ENCODE measurements at places on chromosomes 12 and 14. TPM values are rescaled to one million over a fixed set of nuclear protein-coding genes. Genes with fewer than 3 reads are reported as not detected.

Gene RNASE3
- not detected for total RNA-seq

DNA sequence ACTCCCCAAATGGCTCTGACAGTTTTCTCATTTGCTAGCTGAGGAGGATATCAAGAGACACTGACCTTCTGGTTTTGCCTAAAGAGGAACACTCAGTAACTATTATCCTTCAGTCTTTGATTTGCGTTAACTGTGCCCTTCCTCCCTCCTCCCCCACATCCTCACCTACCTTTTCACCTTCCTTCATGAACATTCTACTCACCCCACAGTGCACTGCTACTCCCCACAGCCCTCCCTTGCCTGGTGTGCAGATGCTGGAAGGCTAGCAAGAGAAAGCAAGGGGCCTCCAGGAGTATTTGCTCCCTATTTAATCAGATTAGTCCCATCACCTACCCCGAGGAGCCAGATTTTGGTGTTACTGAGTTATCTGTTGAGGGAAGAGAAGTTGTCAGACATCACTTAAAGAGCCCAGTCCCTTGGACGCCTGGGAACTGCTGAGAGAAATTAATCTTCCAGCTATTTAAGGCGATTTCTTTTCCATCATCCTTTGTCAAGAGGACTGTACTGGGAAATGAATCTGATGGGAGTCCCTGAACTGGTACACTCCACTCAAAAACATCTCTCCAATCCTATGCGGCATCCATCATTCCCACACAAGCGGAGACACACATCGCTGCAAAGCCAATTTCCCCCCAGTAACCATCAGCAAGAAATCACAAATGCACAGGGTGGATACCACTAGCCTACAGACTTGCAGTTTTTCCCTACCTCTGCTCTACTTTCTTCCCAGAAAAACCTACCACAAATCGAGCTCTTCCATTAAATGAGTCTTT is 11.5 kb downstream of the PSMB5 start:
- DNase-seq = no peak

GRCh38 chr12:19719672-19720071 is 280.4 kb downstream of the AEBP2 start:
- no peak for DNase-seq

Gene CPNE6
- not detected for total RNA-seq

Gene SMIM41
- not detected for total RNA-seq

GRCh38 chr12:117031843-117032592 is 67.2 kb downstream of the TESC start:
- no peak for DNase-seq

DNA sequence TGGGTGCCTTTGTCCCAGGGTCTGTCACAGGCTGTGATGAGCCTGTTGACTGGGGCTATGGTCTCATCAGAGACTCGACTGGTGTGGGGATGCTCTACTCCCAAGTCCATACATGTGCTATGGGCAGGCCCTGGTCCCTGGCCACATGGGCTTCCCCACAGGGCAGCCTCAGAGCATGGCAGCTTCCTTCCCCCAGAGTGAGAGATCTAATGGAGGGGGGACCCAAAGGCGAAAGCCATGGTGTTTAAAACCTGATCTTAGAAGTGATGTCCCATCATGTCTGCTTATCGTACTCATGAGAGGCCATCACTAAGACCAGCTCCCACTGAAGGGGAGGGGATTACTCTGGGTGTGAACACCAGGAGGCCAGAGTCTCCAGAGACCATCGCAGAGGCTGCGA is 279.0 kb upstream of the RTL1 start:
- no peak for DNase-seq

Gene FSCB
- 0.12 TPM for total RNA-seq

Gene CCDC197
- not detected for total RNA-seq

DNA sequence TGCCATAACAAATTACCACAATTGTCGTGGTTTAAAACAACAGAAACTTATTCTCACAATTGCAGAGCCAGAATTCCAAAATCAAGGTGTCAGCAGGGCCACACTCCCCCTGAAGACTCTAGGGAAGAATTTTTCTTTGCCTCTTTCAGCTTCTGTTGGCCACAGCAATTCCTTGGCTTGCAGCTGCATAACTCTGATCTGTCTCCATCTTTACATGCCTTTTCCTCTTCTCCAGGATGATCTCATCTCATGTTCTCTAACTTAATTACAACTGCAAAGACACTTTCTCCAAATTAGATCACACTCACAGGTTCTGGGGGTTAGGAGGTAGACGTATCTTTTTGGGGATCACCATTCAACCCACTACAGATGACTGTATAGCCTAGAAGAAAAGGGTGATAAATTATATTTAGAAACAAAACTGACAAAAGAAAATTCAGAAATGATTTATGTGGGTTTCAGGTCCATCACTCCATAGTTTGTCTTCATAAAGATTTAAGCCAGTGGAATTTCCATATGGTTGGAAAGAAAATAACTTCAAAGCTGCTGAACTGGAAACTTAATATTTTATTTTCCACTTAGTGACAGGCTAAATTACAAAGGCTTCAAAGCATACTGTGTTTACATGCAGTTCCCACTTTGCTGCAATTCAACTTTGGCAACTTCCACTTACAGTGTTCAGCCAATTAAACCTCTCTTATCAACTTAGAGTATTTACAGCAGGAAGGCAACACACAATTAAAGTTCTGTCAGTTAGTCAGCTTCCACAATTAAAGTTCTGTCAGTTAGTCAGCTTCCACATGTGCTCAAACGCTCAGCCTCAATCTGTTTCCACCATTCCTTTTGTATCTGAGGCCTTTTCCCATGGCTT is 213.3 kb downstream of the EPS8 start:
- DNase-seq = no peak

DNA sequence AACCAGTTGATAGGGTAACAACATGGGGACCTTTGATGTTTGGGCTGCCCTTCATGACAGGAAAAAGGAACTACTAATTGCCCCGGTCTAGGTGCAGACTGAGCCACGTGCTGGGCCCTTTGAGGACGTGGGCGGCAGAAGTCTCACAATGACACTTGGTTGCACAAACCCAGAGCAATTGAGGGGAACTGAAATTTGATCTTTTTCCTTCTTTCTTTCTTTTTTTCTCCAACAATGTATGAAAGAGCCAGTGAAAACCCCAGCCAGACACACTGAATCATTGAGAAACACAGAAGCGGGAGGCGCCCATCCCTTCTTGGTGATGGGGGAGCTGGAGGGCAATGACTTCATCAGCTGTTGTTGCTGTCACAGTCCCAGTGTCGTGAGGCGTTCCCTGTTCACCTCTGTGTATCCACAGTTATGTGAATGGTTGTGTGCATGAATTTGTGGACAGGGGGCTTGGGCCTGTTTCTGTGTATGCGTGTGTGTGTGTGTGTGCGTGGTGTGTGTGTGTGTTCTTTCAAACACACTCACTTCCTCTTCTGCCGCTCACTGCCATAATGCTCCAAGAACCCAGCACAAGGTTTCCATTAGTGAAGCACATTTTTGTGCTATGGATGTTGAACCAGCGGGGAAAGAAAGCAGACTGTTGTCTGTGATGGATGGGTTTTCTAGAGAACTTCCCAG is 137.5 kb upstream of the CCND2 start:
- no peak for DNase-seq

- no peak for DNase-seq
These were observed 66.9 kb downstream of the KNTC1 start for GRCh38 chr12:122593910-122594309.

GRCh38 chr12:57897286-57897974 is 43.9 kb upstream of the ATP23 start:
- DNase-seq = no peak

- DNase-seq = no peak
These were observed 39.8 kb upstream of the FBXO33 start for GRCh38 chr14:39472078-39472477.

Gene NEUROD4
- not detected for total RNA-seq

DNA sequence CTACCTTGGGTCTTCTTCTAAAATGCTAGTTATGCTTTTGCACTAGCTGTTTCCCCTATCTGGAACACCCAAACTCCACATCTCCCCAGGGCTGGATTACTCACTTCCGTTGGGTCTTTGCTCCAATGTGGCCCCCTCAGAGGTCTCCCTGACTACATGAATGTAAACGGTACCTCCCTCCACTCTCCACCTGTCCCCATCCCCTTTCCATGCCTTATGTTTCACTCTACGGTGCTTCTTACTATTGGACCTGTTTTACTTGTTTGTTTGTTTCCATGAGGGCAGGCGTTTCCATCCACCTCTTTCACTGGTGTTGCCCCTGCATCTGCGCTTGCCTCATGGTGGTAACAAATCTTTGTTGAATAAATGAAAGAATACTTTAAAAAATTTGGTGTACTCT is 256.4 kb downstream of the SNAPC1 start:
- no peak for DNase-seq

DNA sequence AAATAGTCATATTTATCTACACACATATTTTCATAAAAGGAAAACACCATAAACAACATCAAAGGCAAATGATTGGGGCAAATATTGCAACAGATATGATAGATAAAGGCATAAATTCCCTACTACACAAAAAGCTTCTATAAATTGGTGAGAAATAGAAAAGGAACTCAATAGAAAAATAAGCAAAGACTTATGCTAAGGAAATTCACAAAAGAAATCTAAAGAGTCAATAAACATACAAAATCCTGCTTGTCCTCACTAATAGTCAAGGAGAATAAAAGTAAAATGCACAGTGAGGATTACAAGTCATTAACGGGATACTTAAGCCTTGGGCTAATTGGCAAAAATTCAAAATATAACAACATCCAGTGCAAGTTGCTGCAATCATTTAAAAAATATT is 30.3 kb downstream of the CCDC59 start:
- no peak for DNase-seq

Gene FAM186B
- 1.1 TPM for total RNA-seq

- DNase-seq = no peak
These were observed 104.4 kb upstream of the DIO2 start for GRCh38 chr14:80315681-80316080.

Gene HCAR3
- not detected for total RNA-seq

GRCh38 chr14:53710615-53711014 is 246.0 kb downstream of the BMP4 start:
- no peak for DNase-seq

DNA sequence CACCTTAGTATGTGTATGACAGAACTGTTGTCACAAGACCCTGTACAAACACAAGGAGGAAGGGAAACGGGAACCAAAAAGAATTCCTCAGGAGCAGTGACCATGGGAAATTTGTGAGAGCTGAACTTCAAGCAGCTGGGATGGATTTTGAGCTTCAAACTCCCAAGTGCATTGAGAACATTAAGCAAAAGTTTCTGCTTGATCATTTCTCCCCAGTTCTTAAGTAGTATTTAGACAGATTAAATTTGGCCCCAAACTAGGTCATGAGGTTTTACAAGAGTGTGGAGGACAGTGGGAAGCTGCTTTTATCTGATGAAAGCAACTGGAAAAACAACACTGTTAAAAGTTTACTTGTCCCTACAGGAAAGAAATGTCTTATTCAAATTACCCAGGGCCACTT is 206.0 kb upstream of the DCN start:
- peak; percentile 6 for DNase-seq

- no peak for DNase-seq
These were observed 37.6 kb downstream of the FAM177A1 start for GRCh38 chr14:35083530-35084150.

DNA sequence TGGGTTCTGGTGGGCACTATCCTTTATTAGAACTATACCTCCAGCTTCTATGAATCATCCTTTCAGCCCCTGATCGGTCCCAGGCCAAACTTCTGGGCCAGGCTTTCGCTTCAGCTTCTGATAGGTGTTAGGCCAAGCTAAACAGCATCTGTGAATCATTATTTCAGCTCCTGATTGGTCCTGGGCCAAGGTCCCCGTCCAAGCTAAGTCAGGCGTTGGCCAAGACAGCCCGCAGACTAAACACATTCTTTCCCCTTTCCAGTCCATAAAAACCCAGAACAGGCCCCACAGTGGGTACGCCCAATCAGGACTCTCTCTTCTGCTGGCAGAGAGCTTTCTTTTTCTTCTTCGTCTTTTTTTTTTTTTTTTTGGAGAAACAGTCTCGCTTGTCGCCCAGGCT is 1808.9 kb upstream of the SEL1L start:
- DNase-seq = no peak

DNA sequence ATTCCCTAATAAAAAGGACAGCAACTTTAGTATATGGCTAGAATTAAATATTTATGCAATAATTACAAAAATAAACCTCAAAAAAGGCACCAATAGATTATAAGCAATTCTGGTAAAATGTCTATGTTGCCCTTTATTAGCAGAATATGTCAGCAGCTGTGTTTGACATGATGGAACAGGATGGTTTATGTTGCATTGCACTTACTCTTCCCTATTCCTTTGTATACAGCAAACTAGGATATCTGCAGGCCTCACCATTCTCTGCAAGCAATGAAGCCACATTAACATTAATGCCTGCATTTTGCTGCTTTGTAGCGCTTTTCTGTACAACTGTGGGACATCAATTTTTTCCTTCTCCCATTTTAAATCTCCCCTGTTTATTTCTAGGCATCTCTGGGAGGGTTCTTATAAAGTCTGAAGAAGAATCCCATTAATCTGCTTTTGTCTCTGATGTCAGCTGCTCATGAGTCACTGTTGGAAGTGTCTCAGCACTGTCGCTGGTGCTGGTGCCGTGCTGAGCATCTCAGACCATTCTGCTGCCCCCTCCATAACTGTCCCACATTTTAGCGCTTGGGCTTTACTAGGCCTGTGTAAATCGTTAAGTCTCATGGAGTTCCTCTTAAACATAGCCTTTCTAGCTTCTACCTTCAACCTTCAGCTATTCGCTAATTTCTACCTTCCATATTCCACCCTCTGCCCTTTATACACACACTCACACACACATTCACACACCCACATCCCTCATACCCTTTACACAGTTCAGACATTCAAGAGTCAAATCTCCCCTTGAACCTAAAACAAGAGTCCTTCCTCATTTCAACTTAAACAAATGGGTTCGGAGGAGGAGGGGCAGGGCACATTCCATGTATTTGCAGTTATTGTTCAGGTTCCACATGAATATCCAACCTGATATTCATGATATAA is 64.4 kb upstream of the TRHDE start:
- DNase-seq = no peak

DNA sequence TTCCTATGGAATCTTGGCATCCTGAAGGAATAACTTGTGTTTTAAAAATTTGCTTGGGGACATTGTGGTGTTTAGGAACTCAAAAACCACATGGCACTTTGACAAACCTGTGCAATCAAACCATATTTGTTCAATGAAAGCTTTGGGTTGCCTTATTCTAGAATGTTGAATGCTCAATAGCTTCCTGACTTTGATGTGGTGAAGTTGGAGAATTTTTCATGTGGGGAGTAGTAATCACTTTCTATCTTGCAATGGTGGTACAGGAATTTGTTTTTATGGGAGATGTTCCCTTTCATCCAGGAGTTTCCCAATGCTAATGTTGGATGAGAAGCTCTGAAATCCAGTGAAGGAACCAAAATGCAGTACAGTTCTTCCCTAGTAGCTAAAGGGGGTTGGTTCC is 42.2 kb upstream of the LDHB start:
- no peak for DNase-seq

GRCh38 chr12:31021809-31022494 is 51.7 kb upstream of the DDX11 start:
- DNase-seq = peak; percentile 69

GRCh38 chr14:53620317-53620716 is 336.3 kb downstream of the BMP4 start:
- DNase-seq = no peak

Gene IL31
- total RNA-seq = not detected

All from PC-3 (cell line).